ENCODE measurements at places on chromosomes 5 and 9.

GRCh38 chr5:159412284-159413046, 82.2 kb upstream of the IL12B start:
- no peak for DNase-seq

DNA sequence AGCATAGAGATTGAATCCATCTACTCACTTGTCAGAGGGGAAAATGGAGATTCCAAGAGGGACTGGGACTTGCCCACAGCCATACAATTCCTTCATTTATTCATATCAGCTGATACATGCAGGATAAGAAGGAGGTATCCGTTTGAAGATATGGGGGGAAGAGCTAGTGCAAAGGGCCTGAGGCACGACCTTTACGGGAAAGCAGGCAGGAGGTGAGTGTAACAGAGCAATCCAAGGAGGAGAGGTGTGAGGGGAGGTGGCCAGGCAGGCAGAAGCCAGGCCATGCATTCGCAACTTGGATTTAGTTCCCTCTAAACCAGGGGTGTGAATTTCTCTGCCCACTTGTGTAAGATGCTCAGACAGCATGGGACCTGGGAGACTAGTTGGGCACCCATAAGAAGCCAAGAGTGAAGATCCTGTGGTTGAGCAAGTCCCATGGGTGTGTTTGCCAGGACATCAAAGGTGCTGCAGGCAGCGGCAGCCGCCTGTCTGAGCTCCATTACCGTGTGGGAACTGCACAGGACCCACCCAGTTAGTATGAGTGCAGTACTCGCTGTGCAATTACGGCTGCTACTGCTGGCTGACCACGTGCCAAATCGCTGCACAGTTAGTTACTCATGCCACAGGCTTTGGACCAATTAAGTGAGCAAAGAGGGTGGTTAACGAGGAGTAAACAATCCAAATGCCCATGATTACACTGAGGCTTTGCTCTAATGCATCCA, 31.4 kb upstream of the FAT2 start:
- DNase-seq = no peak

DNA sequence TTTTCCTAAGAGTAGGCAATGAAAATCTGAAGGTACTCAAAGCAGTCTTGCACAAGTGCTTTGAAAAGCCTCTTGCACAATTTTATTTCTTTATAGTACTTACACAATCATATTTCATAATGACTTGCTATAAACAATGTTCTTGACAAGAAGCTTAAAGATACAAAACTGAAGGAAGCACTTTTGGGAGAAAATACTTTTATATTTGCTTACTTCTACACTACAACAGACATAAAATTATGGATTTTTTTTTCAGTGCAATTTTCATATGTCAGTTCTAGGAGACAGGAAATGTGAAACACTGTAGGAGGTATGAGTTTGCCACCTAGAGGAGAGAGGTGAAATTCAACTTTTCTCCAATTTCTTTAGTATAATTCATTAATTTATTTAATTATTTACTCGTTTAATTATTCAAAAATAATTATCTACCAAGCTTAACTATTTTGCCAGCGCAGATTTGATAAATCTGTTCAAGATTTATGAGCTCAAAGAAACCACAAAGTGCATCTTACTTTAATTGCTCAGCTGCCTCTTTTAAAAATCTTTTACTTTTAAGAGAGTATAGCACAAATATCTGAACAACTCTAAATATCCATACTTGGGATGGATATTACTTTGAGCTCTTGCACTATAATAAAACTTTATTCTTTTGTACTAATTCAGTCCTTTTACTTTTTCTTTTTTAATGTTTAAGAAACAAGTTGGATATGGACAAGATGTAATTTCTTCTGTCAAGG, 29.0 kb upstream of the CDKN2B start:
- DNase-seq = no peak

DNA sequence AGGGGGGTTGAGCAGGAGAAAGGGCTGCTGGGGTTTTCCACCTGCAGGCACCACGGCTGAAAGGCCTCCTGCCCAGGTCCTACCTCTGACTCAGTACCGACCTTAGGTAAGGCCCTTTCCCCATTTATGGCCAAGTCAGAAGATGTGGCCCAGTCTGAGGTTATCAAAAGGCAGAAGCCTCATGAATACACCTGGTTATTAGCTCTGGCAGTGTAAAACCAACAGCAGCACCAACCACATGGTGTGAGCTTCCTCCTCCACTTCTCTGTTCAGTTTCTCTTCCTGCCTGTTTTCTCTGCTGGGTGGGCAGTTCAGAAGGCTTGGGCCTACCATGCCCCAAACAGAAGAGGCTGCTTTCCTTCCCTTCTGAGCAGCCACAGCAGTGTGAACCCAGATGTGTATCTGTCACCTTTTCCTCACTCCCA, 86.9 kb downstream of the UGCG start:
- no peak for DNase-seq

GRCh38 chr9:86075132-86076109, 23.9 kb downstream of the GOLM1 start:
- DNase-seq = no peak

GRCh38 chr9:33138768-33139167, 28.4 kb downstream of the B4GALT1 start:
- no peak for DNase-seq

- DNase-seq = no peak
Measured at GRCh38 chr9:116574027-116574679, 113.0 kb upstream of the TRIM32 start.

DNA sequence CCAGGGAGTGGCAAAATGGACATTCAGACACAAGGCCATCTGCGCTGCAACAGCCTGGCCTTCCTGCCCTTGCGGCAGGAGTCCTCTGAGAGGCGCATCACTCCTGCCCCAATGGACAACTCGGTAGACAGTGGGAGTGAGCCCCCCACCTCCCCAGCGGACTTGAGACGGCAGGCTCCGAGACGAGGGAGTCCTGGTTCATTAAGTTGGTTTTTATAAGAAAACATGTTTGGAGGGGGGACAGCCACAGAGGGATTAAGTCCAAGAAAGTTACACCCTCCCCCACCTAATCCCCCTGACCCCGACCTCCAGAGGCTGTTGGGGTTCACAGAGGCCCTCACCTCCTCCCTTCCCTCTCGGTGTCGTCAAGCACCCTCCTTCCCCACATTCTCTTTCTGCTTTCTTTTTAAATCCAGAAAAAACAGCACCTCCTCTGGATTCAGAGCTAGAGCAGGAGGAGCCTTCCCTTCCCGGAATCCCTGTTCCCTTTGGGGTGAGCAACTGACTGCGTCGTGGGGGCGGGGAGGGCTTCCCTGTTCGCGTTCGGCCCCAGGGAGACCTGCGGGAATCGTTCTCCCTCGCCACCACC, 1.8 kb upstream of the EGR1 start:
- DNase-seq = no peak

GRCh38 chr9:133578524-133579441, 30.4 kb downstream of the FAM163B start:
- DNase-seq = no peak

DNA sequence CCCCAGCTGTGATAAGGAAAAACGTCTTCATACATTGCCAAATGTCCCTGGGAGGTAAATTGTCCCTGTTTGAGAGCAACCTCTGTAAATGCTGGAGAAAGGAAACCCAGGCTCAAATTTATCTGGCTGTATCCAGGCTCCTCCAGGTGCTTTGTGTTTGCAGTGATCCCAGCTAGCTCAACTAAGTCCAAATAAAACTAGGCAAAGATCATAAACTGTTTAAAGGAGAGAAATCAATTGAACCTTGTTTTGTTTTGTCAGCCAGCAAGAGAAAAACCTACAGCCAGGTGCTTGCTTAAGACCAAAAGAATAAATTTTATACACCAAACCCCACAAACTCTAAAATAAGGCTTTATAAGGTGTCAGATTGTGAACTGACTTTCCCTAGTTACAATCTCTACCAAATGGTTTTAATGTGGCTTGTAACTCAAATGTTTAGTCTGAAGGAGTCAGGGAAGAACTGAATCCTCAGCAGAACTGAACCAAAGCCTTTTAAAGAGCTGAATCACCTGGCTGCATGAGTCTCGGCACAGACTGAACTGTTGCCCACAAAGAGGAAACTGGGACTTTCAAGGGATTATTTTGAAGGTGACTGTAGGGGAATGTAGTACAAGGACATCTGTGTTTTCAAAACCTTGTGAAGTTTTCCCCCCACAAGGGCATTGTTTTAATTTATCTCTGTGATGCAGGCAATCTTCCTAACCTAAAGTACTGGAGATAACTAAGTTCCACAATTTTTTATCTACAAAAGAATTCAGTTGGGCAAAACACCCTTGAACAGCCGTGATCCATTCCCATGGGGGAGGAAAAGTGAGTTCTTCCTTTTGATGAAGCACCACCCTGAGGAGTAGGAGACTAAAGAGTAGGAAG, 201.7 kb upstream of the TARS1 start:
- DNase-seq = no peak

DNA sequence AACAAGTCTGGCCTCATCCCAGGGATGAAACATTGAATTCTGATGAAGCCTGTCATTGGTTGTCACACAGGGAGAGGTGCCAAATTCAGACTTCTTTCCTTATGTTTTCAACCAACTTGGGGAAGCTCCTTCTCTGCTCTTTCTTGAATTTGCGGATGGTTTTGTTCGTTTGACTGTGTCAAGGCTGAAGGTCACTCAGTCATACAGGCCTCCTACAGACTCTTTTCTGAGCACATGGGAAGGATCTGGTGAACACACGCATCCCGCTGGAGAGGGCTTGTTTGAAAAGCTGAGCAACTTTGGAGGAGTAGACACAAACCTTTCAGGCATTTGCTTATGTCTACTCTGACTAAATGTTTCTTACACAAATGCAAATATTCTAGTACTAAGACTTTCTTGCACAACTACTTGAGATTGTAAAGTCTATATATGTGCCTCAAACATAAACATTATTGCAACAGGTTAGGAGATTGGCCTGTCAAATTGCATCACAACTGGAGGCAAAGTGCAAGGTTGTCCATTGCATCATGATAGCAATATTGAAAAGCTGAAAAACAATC, 151.5 kb upstream of the NR3C1 start:
- no peak for DNase-seq

DNA sequence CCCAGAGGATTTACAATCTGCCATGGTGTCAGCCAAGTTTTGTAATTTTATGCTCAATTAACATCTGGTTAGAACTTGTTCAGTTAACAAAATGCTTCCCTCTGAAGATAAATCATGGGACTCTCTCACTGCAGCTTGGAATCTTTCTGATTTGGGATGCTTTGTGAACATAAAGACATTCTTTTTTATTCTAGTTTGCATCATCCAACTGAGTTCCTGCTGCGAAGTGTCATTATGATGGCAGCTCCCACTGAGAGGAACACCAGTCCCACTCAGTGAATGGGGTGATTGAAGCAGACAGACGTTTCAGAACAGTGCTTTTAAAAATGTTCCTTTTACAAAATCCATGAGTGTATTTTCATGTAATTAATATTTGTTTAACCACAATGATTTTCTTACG, 863.8 kb downstream of the TLE4 start:
- DNase-seq = no peak

DNA sequence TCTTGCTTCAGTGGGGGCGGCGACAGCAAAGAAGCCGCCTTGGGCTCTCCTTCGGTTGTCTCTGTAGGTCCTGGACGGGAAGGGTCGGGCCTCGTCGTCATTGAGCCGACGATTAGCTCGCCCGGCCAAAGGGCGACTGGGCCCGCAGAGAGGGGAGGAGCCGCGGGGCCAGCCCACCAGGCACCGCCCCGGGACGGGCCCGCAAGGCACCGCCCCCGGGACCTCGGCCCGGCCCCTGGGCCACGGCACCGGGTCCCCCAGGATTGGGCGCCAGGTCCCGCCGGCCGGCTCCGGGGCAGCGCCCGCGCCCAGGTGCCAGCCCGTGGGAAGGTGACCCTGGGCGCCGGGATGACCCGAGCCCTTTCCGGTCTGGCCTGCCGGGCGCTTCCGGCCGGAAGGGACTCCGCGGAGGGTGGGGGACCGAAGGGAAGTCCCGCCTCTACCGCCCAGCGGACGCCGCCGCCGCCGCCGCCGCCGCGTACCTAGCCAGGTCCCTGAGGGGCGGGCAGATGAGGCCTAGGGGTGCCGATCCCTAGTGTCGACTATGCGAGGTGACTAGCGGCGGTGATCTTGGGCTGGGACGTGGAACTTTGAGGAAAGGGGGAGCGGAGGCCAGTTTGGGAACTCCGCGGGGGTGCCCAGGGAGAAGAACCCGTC, at the start of the genes GBA2 and RGP1:
Gene GBA2, minus strand, starts transcription at position 371 of the 657 bp plus-strand sequence. CDS start 524 bp downstream, outside the sequence.
Gene RGP1, plus strand, starts transcription at position 430 of the 657 bp plus-strand sequence. CDS start 469 bp downstream, outside the sequence.
- no peak for DNase-seq

DNA sequence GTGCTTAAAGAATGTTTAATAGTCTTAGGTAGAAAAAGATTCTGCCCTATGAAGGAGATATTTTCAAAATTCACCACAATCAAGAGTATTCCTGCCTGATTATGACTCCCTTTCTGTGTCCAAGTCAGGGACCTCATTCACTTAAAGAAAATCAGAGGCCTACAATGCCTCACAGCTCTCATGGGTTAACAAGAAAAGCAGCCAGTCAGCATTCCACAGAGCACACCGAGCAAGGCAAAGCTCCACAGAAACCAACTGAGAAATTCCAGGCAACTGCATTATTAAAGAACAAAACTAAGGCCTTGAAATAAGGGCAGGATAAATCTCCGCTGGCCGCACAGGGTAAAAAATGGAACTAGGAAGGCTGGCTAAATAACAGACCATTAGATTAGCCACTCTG, 161.1 kb downstream of the TARS1 start:
- DNase-seq = no peak

DNA sequence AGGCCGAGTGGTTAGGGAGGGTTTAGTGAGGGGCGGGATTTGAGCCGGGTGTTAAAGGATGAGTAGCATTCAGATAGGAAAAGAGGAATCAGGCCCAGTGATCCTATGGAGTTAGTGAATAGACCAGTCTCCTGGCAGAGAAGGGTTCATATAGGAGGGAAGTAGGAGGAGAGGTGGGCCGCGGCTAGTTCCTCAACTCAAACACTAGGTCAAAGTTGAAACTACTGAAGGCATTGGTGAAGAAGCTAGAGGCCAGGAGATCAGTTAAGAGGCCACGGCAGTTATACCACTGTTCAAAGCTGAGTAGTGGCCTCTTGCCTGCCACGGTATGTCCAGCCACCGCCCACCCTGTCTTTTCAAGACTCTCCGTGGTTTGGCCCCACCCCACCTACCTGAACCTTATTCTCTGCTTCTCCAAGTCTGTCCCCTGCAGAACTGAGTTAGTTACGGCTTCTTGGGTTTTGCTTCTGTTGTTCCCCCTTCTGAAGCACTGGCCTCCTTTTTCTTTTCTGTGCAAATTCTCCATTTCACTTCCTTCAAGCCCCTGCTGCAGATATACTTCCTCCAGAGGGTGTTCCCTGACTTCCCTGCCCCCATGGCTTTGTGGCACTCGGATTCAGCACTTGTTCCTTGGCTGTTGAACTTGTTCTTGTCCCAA, 1.8 kb downstream of the ZBTB34 start:
- no peak for DNase-seq

DNA sequence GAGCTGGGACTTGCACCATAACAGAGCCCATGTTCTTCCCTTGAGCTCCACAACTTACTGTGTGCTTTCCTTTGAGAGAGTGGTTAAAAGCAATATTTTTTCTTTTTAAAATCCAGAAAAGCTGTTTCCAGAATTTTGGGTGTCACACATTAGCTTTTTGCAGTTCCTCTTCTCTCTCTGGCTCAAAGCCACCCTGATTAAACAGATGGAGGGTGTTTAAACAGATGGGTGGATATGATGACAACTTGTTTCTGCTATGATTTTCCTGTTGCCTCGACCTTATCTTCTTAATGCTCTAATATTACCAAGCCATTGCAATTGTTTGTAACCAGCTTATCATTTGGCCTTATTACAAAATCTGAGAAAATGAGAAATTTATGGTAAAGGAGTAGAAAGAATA, 22.9 kb upstream of the CFAP95 start:
- DNase-seq = no peak

Measured in left renal cortex interstitium (tissue), 4 donors.